Osteocyte (in vitro differentiated cells): ENCODE measurements at places on chromosomes 7 and 10.

GRCh38 chr7:887488-887820 lies 11.1 kb downstream of the GET4 start:
- no peak for DNase-seq

GRCh38 chr7:142974626-142975025 lies 12.5 kb upstream of the KEL start:
- DNase-seq = no peak

GRCh38 chr10:121713486-121713885 lies 115.2 kb upstream of the FGFR2 start:
- no peak for DNase-seq

DNA sequence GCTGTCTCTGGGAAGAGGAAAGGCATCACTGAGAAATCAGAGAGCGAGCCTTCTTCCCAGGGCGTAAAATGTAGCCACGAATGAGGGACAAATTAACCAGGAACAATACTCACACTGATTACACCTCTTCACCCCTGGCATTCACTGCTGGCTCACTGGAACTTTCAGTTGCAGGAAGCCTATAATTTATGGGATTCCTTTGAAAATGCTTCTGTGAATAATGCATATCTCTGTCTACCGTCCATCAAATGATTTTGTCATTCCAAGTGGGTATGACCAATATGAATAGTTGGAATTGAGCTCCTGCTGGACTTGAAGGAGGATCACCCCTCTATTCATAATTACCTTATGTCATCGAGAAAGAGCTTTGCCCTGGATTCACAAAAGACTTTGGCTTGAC lies 360.3 kb upstream of the FZD8 start:
- DNase-seq = no peak

GRCh38 chr10:116113721-116114501 lies 159.1 kb downstream of the GFRA1 start:
- DNase-seq = no peak

GRCh38 chr10:48187713-48188485 lies 86.6 kb downstream of the FRMPD2 start:
- no peak for DNase-seq

GRCh38 chr10:75070961-75071428 lies 40.5 kb upstream of the SAMD8 start:
- DNase-seq = no peak

DNA sequence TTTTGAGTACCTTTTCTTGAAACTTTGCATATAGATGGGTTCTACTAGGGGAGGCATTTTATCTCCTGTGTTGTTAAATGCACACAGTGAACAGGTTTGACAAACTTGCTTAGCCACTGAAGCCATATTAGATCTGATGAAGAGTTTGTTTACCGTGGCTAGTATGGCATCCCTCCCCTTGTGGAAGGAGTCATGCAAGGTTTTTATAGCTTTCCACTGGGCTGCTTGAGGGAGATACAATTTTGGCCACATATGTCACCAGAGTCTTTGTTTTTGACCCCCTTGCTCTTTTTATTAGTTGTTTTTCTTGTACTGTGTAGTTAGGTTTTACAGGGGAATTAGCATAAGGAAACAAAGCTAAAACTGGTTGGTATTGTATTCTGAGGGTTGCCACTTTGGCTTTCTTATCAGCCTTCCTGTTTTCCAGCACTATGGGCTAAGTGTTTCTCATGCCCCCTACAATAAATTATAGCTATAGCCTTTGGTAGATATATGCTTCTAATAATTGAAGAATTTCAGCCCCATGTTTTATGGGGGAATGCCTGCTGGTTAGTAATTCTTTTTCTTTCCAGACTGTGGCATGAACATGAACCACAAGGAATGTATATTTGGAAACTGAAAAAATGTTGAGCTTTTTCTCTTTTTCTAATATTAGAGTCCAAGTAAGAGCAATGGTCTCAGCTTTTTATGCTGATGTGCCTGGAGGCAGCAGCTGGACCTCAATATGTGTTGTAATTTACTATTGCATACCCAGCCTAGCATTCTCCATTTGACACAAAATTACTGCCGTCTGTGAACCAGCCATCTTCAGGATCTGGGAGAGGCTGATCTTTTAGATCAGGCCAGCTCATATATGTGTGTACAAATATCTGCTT lies 18.4 kb upstream of the STEAP2 start:
- no peak for DNase-seq

- no peak for DNase-seq
Observed at GRCh38 chr10:6400331-6400730, 179.7 kb downstream of the PRKCQ start.

GRCh38 chr7:143878884-143879283 lies 23.1 kb downstream of the TCAF1 start:
- DNase-seq = no peak

DNA sequence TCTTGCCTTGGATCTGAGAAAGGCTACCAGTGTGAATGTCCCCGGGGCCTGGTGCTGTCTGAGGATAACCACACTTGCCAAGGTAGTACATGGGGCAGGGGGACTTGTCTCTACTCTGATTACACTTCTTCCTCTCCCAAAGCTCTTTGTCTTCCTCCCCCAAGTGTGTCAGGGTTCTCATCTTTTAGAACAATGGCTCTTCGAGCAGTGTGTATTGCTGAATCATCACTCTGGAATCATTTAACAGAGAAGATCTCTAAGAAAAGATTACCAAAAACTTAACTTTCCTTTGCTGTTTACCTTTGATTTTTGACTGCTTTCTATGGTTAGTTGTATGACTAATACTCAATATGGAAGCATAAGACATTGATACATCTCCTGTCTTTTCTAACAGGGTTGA lies 18.2 kb downstream of the OIT3 start:
- DNase-seq = no peak

- no peak for DNase-seq
Observed at GRCh38 chr10:11551916-11552602, 59.4 kb downstream of the USP6NL start.

GRCh38 chr7:30286749-30287148 lies 2.4 kb downstream of the ZNRF2 start:
- DNase-seq = no peak

DNA sequence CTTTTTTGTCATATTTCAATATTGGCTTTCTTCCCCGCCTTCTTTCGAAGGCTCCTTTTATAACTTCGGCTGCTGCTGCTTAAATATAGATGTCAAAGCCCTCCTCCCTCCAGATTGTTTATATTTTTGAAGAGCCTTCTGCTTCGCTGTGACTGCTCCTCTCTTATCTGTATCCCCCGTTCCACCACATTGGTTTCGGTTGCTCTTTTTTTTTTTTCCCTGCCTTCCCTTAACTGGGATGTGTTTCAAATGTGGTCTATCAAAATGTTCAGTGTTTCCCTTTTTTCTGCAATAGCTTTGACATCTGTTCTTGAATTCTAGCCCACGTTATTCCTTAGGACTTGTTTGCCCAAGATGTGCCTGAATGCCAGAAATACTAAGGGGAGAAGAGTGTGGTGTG lies 96.4 kb downstream of the CUX1 start:
- DNase-seq = no peak

DNA sequence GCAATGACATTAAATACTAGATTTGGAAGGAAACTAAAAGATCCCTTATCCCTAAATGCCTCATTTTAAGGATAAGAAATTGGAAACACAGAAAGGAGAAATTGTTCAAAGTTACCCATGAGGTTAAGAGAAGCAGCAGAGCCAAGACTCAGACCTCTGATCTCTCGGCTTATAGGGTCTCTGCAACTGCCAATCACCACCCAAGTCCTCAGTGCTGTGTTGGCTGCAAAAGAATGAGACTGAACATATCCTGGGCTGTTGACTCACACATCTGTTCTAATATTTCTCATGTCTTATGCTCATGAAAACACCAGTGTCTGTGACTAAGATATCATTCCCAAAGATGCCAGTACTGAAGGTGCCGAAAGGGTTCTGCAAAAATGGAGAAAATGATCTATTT lies 153.3 kb downstream of the XPNPEP1 start:
- no peak for DNase-seq

- DNase-seq = no peak
Observed at GRCh38 chr7:2729893-2730716, 42.1 kb downstream of the AMZ1 start.

GRCh38 chr7:26698194-26698593 lies 166.2 kb downstream of the SKAP2 start:
- no peak for DNase-seq

GRCh38 chr10:90871279-90871765 lies 452 bp upstream of the RPP30 start:
- no peak for DNase-seq

DNA sequence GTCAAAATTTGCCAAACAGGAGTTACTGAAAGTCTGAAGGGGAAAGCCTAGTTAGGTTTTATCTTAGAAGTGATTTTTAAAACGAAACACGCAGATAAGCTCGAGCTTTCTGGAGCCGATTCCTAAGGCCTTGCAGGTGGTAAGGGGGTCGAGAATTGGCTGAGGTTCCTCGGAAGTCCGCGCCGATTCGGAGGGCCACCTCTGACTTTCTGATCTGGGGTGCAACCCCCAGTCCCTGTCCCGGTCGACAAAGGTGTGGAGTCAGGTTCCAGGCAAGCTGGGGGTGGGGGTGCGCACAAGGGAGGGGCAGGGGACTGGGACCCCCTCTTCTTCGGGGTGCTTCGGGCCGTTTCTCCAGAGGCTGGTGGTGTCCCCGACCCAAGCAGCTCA lies 701 bp upstream of the CUL1 start:
- DNase-seq = no peak

DNA sequence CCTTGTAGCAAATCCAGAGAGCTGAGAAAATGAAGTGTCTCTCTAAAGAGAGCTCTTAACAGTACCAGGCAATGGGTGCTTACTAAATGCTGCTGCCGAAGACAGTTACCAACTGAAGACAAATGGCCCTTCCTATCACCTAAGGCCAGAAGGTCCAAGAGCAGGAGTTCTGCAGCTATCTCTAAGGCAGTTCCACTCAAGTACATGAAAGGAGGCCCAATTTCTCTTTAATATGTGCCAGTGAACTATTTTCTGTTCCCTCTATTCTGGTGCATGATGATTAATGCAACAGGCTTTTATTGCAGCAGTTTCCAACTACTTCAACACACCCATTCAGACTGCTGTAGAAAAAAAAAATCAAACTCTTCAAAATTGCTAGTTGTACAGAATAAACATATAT lies 122.5 kb downstream of the SLC25A13 start:
- no peak for DNase-seq

DNA sequence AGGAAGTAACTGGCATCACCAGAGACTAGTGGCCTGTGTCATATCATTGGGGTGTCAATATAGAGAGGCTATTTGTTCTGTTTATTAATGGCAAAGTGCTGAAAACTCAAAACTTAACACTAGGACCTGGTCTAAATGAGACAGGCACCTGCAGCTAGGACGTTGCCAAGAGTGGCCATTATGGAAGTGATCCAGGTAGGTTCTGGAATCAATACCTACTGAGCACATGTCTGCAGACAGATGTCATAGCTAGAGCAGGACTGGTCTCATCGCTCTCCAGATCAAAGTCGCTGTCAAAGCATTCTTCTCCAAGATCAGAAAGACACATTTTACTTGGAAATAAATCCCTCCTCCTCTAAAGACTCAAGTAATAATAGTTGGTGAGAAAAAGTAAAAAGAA lies 40.3 kb downstream of the THNSL1 start:
- no peak for DNase-seq

DNA sequence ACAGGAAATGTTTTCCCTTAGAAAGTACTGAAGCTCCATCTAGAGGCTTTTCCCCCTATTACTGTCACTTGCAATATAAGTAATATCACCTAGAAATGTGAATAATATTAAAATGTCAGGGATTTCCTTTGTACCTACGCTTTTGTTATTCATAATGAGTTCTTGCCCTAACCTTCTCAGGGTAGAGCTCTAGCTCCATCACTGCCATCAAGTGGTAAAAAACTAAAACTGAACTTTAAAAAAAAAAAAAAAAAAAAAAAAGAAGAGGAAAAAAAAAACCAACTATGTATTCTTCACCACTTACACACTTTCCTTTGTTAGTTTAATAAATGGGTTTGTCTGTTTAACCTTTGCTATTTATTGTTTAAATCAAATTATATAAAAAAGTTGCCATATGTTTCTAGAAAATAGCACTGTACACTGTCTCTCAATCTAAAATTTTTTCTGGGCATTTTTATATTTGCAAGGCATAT lies 49.9 kb downstream of the DNAJC1 start:
- no peak for DNase-seq

DNA sequence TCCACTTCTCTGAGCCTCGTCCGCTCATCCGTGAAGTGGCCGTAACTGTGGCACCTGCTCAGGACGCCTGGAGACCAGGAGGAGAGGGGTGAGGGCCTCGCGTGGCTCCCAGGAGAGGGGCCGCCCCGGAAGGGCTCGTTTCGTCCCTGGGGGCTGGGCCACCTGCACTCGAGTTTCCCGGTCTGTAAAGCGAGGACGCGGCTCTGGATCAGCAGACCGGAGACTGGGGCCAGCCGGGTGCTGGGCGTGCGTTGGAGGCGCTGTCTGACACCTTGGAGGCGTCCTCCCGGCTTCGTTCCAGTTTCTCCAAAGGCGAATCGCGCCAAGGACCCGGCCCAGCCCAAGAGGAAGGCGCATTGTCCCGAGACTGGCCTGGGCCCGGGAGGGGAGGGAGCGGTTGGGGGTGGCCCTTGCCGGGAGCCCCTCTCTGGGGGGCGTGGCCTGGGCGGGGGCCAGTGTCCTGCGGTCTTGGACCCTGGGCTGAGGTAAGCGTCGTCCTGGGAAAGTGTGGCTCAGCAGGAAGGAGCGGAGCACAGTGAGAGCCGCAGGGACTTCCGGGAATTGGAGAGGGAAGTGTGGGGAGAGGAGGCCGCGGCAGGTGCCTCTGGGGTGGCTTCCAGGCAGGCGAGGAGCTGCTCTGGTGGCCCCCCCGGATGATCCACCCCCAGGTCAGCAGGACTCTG lies 89.6 kb downstream of the FOXL3 start:
- DNase-seq = no peak

- no peak for DNase-seq
Observed at GRCh38 chr7:21504021-21504420, 38.8 kb upstream of the DNAH11 start.

DNA sequence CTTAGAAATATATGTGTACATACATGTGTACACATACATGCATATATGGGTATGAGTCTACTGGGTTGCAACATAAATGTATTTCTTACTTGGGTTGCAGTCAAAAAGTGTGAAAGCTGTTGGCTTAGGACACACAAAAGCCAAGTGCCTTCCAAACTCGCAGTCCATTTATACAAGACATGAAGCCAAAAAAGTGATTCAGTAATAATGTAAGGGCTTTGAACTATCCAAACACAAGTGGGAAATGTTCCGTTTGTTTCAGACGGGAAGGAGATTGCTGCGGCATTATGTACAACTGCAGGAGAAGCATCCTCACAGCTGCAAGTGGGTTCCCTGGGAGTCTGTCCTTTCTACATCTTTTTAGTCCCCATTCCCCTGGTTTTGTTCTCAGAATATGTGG lies 513.6 kb downstream of the SORCS3 start:
- no peak for DNase-seq

DNA sequence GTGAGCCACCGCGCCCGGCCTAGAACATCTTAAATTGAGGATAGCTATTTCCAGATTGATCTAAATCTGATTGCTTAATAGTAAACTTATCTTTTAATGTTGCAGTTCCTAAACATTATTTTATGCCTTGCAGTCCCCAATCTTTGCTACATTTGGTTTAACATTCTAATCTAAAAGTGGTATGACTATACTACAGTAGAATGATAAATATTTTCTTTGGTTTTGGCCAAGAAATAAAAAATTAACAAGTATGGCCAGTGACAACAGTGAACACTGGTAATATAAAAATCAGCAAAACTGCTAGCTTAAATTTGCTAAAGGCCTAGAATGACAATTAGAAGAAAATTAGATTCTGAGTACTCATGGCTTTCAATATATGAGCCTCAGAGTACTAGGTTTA lies 73.5 kb downstream of the CDK6 start:
- DNase-seq = no peak
